Activated T-helper 17 cell treated with anti-CD3 and anti-CD28 coated beads, Interleukin-2, amount 50 U/mL, for 72 hours (primary cell): ENCODE measurements at places on chromosomes 1 and 21.

DNA sequence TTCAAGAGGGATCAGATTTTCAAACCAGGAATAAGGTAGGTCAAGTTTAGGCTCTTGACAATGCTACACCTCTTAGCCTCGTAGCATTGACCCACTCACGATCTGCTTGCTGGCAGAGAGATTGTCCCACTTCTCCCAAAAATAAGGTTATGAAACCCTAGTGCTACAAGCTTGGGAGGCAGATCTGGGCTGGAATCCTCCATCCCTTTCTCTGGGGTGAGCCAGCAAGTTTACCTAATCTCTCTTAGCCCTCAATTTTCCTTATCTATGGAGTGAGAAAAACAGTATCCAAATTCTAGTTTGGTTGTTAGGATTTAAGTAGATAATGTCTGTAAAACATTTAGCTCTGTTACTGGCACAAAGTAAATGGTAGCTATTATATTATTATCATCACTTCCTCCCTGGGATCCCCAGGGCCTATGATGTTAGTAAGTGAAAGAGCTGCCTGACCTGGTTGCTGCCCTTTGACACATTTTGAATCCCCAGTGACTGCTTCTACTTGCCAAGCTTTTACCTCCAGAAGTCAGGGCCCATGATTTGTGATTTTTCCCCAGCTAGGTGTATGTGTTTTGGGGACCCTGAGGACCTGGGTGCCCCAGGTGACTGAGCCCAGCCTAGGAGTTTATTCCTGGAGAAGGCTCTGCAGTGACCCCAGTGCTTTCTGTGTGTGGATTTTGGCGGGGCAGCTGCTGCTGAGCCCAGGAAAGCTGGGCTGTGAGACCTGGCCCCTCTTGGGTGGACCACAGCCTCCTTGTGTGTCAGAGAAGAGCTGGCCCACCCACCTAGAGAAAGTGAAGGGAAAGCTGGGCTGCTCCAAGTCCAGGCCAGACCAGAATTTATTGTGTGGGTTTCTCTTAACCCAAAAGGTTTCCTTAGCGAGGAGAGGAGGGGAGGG, 48.2 kb upstream of the VANGL1 start:
- ATAC-seq = no peak
- no peak overlapping the region for H3K27ac ChIP-seq
- no peaks in the 10 kb centered on the region for H3K4me1 ChIP-seq

DNA sequence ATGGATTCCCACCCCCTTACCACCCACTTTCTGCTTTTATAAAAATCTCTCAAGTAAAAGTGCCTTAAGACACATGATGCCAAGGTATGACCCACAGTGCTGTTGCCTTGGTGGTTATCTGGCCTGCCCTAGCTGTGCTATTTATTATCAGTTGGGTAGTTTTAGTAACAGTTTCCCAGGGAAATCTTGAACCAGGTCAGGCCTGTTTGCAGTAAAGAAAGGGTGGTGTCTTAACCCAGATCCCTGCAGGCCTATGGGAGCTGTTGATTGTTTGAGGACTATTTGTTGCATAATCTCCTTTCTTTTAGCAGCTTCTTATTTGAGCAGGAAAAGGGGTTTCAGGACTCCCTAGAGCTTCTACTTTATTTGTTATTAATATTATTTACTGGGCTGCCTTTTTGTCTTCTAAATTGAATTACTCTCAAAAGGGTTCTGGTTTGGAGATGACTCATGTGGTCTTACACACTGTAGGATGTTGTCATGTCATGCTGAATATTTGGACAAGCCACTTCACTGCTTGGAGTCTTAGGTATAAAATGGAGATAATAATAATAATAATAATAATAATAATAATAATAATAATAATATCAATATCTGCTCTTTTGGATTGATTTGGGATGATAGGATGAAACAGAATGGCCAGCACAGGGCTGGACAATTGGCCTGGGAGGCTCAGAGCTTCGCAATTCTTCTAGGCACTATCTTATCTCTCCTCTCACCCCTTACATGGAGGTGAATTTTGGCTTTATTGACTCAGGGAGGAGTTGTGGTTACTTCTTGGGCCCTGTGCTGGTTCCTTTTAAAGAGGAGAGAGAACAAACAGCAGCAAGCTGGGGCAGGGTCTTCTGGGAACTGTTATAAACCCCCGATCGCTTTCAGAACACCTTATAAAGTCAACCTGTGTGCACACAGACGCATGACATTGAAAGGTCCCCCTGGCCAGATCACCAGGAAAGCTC, 252.1 kb downstream of the PRDM2 start:
- H3K27me3 ChIP-seq = peaks cover 10% of the 10 kb centered on the region
- H3K27ac ChIP-seq = no peak overlapping the region
- no peak for ATAC-seq
- H3K4me3 ChIP-seq = no peak overlapping the region
- no peaks in the 10 kb centered on the region for H3K4me1 ChIP-seq
- H3K36me3 ChIP-seq = no peaks in the 10 kb centered on the region

- H3K4me3 ChIP-seq = no peak overlapping the region
- no peaks in the 10 kb centered on the region for H3K4me1 ChIP-seq
- no peaks in the 10 kb centered on the region for H3K36me3 ChIP-seq
- H3K27me3 ChIP-seq = peaks cover 61% of the 10 kb centered on the region
- no peak for ATAC-seq
- no peak overlapping the region for H3K27ac ChIP-seq
These were observed 7.7 kb downstream of the CACNA1E start for GRCh38 chr1:181490740-181491712.

DNA sequence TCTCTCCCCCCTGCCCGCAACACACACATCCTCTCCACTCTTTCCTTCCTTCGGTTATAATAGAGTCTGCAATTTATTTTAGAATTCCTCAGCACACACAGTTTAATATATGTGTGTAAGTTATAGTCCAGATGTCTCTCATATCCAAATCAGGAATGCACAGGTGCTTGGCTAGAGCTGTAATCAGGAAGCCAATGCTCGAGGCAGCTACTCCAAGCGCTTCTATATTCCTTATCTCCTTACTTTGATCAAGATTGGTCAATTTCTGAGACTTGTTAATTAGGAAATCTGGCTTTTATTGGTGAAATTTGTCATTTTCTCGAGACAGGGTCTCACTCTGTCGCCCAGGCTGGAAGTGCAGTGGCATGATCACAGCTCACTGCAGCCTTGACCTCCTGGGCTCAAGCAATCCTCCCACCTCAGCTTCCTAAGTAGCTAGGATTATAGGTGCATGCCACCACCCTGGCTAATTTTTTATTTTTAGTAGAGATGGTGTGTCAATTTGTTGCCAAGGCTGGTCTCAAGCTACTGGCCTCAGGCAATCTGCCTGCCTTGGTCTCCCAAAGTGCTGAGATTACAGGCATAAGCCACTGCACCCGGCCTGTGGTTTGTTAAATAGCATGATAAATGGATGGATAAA, 27.7 kb downstream of the RPL5 start:
- peaks cover 13% of the 10 kb centered on the region for H3K4me1 ChIP-seq
- no peaks in the 10 kb centered on the region for H3K27me3 ChIP-seq
- no peak for ATAC-seq
- H3K27ac ChIP-seq = peak overlapping the region; percentile 61
- peak overlapping the region; percentile 65 for H3K4me3 ChIP-seq

- H3K36me3 ChIP-seq = no peaks in the 10 kb centered on the region
- no peaks in the 10 kb centered on the region for H3K4me1 ChIP-seq
- no peak overlapping the region for H3K27ac ChIP-seq
- H3K4me3 ChIP-seq = no peak overlapping the region
- no peak for ATAC-seq
- peaks cover 14% of the 10 kb centered on the region for H3K27me3 ChIP-seq
These were observed 69.6 kb upstream of the SGIP1 start for GRCh38 chr1:66464351-66464750.

DNA sequence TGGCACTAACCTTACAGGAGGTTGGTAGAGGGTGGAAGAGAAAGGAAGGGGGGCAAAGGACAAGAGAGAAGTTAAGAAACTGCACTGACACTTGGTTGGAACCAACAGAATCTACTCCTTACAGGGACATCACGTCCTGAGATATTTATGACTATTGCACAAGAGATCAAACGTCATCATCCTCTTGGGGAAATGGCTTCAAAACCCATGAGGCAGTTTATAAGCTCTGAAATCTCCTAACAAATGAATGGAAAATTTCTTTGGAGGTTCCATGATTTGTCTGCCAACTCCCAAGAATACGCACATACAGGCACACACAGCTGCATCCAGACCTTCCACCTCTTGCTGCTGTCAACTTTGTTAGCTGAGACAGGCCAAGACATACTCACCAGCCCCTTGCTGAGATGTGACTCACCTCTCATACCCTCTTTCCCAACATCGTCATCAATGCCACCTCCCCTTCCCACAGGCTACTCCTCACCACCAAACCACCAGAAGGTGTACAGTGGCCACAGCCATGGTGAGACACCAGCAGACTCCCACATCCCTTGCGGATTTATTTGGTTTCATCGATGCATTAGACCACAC, 135.5 kb downstream of the SETD4 start:
- H3K4me3 ChIP-seq = no peak overlapping the region
- H3K4me1 ChIP-seq = no peaks in the 10 kb centered on the region
- H3K27me3 ChIP-seq = peaks cover 30% of the 10 kb centered on the region
- peak; percentile 84 for ATAC-seq

- no peak overlapping the region for H3K27ac ChIP-seq
- H3K4me3 ChIP-seq = no peak overlapping the region
- H3K4me1 ChIP-seq = peaks cover 5% of the 10 kb centered on the region
These were observed 321.5 kb upstream of the FAM78B start for GRCh38 chr1:166488327-166488726.

DNA sequence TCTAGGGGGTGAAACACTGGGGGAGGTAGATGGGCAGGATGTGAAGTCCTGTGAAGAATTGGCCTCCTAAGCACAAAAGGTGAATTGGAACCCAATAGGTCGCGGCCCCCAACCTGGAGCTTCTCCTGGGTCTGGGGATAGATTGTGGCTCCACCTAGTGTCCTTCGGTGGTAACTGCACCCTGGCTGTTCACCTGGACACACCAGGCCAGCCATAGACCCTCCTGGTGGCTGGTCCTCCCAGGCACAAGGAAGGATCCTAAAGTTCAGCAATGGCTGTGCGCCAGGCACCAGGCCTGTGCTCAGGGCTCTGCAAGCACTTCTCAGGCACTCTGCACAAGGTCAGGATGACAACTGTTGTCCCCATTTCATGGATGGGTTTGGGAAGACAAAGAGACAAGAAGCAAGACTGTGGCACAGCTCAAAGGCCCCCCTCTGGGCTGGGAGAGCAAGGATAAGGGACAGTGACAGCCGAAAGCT, 13.5 kb downstream of the ESPN start:
- no peak overlapping the region for H3K27ac ChIP-seq
- H3K36me3 ChIP-seq = no peaks in the 10 kb centered on the region
- peaks cover 7% of the 10 kb centered on the region for H3K27me3 ChIP-seq
- H3K4me1 ChIP-seq = peaks cover 4% of the 10 kb centered on the region
- peak; percentile 64 for ATAC-seq

- no peak overlapping the region for H3K27ac ChIP-seq
- ATAC-seq = no peak
- peaks cover 4% of the 10 kb centered on the region for H3K27me3 ChIP-seq
- no peak overlapping the region for H3K4me3 ChIP-seq
- H3K36me3 ChIP-seq = no peaks in the 10 kb centered on the region
- H3K4me1 ChIP-seq = peaks cover 5% of the 10 kb centered on the region
These were observed 24.5 kb upstream of the SLC26A9 start for GRCh38 chr1:205967554-205968335.

DNA sequence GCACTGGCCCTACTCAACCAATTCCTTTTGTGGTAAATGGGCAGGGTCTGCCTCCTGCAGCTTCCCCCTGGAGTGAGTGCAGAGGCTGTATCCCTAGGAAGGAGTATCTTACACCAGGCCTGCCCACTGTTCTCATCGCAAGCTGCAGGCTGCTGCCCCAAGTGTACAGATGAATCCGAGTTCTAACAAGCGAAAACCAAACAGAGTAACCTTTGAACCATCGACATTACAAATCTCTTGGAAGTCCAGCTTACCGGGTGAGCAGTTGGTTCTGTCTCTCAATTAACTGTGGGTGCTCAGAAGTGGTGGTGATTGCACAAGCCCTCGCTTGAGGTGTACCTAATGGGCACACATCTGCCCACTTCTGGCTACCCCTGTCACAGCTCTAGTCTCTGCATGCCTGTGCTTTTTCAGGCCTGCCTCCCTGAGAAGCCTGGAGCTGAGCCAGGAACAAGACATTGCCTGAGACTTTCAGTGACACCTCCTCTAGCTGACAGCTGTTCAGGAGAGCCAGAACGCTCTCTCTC, 22.7 kb downstream of the INAVA start:
- no peak overlapping the region for H3K27ac ChIP-seq
- no peak for ATAC-seq
- H3K27me3 ChIP-seq = peaks cover 7% of the 10 kb centered on the region

GRCh38 chr1:94768036-94768435, 52.1 kb upstream of the SLC44A3 start:
- no peak overlapping the region for H3K4me3 ChIP-seq
- H3K27ac ChIP-seq = no peak overlapping the region
- no peaks in the 10 kb centered on the region for H3K27me3 ChIP-seq
- H3K4me1 ChIP-seq = no peaks in the 10 kb centered on the region
- ATAC-seq = no peak

DNA sequence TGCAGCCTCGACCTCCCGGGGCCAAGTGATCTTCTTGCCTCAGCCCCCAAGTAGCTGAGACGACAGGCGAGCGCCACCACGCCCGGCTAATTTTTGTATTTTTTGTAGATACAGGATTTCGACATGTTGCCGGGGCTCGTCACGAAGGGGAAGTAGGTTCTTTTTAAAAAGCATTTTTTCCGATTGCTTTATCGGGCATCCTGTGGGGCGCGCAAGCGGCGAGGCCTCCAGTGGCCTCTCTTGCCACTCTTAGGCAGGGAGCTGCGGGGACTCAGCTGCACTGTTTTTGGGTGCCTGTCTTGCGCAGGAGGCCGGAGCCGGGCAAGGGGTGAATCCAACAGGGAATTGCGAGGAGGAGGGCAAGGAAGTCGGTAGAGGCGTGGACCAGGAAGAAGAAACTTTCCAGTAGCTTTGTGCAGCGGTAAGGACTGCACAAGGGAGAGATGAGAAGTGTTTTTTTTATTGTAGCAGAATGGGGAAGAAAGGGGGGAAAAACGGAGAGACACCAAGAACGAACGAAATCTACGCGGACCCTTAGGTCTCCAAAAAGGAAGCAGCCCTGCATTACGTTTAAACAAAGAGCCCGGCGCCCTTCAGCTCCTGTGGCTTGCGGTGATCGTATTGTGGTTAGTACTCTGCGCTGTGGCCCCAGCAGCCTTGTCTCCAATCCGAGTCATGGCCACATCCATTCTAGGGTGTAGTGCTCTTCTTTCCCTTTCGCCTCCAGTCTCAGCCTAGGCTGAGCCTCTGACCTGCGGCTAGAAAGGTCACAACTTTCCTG, 164.8 kb downstream of the PPIAL4G start:
- H3K27ac ChIP-seq = peak overlapping the region; percentile 69
- peaks cover 22% of the 10 kb centered on the region for H3K27me3 ChIP-seq
- H3K36me3 ChIP-seq = peaks cover 5% of the 10 kb centered on the region
- H3K4me1 ChIP-seq = peaks cover 10% of the 10 kb centered on the region

DNA sequence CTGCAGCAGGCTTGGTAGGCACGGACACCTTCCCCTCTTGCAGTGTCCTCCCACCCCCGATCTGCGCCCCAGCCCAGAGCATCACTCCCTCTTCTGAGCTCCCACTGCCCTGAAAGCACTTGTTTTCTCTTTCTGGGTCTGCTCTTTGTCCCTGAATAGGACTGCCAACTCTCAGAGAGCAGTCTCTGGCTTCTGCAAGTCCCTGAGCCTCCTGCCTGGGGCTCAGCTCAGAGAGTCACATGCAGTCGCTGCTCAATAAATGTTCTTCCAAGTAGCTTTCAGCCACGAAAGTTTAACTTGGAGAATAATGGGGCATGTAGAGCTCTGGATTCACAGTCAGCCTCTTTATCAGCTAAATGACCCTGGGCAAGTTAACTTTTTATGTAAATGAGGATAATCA, 205.6 kb downstream of the HIVEP3 start:
- H3K27me3 ChIP-seq = no peaks in the 10 kb centered on the region
- peaks cover 6% of the 10 kb centered on the region for H3K4me1 ChIP-seq
- no peak overlapping the region for H3K4me3 ChIP-seq
- H3K27ac ChIP-seq = no peak overlapping the region
